ENCODE measurements at places on chromosomes 6 and 20.

DNA sequence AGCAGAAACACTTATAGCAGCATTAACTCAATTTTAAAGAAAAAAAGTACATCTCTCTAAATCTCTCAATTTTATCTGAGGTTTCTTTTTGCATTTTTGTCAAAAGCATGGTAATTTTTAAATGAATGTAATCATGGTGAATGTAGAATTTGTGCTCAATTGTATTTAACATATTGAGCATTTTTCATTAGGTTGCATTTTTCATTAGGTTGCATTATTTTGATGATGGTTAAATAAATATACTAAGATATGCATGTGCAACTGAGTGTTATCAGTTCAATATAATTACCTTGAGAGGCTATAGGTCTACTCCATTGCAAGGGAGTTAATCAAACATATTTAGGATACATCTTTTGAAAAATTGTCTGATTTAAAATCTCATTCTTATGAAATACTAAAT, 355.1 kb upstream of the SPTLC3 start:
- no peak for DNase-seq

GRCh38 chr6:154749341-154749740, 16.1 kb downstream of the SCAF8 start:
- DNase-seq = no peak

- peak; percentile 23 for DNase-seq
Measured at GRCh38 chr6:144482142-144482541, 197.0 kb downstream of the UTRN start.

GRCh38 chr6:13349811-13350506, 21.6 kb upstream of the TBC1D7 start:
- DNase-seq = no peak

DNA sequence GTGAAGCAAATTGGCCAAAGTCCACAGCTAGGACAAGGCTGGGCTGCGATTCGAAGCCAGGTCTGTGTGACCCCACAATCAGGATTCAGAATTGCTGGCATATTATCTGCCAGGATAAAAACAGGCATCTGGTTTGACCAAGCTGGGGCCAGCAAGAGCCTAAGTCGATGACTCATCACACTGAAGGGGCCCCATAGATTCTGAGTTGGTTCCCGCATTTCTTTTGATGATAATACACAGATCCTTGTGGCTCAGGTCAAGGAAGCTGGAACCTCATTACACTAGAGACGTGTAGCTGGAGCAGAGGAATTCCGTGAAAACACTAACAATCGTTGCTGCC, 6.5 kb downstream of the KCNB1 start:
- no peak for DNase-seq

DNA sequence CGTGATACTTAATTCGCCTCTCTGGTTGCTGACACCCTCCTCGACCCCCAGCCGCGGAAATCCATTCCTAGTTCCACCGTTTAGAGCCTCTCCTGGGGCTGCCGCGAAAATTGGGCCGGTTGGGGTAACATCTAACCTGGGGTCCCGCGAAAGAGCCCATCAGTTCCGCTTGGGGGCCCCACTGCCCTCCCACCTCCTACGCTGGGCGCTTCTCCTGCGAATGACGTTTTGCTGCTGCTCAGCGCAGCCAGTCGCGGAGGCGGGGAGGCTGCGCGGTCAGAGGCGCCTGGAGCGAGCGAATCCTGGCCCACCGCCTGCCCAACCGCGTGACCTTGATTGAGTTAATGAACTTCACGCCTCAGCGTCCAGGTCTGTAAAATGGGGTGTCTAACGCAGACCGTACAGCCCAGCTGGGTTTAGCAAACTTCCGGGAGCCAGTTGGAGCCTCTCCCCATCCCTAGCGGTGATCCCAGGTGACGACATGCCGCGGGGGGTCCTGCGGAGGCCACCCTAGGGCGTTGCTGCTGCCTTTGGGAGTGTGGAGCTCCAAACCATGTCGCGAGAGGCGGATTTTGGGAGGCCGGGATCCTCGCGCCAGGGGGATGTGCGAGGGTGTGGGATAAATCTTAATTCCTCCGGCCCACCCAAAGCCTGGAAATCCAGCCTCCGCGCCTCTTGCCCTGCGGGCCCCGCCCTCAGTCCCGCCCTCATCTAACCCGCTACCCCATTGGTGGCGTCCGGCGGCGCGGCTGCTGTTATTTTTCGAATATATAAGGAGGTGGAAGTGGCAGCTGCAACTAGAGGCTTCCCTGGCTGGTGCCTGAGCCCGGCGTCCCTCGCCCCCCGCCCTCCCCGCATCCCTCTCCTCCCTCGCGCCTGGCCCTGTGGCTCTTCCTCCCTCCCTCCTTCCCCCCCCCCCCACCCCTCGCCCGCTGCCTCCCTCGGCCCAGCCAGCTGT, at the start of gene CDC25B:
TSS of gene CDC25B (plus strand) at position 800 of the 958 bp plus-strand sequence. CDS start 222 bp downstream, outside the sequence.
- DNase-seq = peak; percentile 89

DNA sequence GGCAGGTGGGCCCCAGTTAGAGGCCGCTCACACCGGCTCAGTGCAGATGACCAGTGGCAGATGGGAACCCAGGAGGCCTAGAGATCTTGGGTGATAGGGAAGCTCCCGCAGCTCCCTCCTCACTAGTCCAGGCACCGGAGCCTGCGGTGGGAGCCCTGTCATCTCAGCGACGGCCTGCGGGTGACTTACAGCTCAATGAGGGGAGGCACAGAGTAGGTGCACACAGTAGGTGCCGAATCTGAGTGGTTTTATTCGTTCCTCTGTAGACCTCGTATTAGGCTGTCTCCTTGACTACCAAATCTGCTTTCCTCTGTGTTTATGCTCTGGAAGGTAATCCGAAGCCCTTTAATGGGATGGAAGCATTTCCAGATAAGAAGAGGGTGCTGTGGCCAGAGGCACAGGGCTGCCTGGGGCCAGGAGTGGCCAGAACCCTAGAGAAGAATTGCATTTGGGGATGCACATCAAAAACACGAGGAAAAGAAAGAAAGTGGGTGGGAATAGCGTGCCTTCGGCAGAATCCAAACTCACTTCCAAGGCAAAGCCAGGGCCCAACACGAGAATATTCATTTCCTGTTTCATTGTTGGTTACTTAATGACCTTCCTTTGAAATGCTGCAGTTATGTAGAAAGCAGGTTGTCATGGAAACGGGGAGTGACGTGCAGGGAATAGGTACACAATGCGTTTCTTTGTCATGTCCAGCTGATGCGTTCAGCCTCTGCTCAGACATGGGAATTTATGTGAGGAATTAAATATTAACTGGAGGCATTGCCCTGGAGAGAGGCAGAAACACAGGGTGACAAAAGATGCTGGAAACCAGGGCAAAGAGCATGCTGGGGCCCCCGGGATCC, 24.7 kb downstream of the MYT1 start:
- DNase-seq = no peak

GRCh38 chr6:72559555-72559954, 62.3 kb upstream of the KCNQ5 start:
- DNase-seq = no peak

DNA sequence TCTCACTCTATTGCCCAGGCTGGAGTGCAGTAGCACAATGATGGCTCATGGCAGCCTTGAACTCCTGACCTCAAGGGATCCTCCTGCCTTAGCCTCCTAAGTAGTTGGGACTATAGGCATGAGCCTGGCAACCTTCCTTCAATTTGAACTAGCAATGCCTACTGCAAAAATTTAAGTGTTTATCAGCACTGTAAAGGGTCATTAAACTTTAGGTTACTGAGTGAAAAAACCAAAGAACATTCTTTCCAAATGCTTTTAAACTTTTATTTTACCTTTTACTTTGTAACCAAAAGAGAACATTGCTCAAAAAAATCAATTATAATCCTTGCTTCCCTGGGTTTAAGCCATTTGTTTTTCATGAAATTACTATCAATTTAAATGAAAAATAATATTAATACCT, 101.0 kb upstream of the NHSL1 start:
- DNase-seq = no peak

GRCh38 chr6:151160929-151161757, 78.6 kb upstream of the AKAP12 start:
- no peak for DNase-seq

DNA sequence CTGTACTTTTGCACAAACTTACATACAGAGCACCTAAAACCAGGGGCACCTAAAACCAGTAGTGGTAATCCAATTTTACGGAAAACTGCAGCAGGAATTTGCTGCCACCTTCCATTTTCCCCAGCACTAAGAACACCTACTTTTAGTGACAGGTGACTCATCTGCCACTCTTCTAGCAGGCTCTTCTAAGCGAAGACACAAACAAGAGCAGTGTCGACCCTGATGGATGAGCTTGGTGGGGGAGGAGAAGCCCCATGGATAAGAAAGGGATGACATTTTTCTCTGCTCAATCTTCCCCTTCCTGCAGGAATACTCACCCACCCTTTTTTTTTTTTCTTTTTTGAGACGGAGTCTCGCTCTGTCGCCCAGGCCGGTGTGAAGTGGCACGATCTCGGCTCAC, 116.9 kb downstream of the GMPR start:
- DNase-seq = no peak

DNA sequence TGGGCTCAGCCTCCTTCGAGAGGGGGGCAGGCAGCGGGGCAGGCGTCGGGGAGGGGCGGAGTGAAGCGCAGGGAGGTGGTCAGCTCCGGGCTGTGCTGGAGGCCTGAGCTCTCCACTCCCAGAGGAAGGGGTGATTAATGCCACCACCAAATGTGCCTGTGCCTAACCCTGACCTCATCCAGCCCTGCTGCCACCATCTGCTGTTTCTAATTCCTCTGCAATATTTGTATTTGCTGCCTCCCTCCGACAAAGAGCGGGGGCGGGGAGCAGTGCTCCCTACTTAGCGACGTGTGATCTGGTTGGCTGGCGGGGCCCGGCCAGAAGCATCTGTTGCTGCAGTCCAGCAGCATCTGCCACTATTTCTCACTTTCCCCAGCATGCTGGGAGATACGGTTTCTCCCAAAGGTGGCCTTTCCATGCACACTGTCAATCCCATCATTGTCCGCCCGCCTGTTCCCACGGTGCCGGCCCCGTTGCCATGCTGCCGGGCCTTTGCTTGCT, 47.0 kb downstream of the DLL1 start:
- no peak for DNase-seq

- DNase-seq = no peak
Measured at GRCh38 chr20:35091816-35092523, 637 bp downstream of the TRPC4AP start.

DNA sequence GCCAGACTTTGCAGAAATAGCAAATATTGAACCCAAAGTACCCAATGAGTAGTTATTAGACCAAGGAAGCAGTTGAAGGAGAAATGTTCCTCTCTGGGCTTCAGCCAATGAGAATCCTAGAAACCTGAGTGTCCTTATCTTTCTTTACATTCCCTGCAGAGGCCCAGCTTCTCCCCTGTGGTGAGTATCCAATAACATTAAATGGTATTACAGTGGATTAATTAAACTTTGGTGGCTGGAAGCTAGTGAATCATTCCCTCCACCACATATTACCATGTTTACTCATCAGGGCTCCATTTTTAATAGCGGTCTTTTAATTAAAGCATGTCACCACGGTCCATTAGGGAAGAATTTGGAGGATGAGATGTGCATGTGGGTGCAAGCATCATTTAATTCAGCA, 74.0 kb downstream of the UNC5CL start:
- DNase-seq = no peak

DNA sequence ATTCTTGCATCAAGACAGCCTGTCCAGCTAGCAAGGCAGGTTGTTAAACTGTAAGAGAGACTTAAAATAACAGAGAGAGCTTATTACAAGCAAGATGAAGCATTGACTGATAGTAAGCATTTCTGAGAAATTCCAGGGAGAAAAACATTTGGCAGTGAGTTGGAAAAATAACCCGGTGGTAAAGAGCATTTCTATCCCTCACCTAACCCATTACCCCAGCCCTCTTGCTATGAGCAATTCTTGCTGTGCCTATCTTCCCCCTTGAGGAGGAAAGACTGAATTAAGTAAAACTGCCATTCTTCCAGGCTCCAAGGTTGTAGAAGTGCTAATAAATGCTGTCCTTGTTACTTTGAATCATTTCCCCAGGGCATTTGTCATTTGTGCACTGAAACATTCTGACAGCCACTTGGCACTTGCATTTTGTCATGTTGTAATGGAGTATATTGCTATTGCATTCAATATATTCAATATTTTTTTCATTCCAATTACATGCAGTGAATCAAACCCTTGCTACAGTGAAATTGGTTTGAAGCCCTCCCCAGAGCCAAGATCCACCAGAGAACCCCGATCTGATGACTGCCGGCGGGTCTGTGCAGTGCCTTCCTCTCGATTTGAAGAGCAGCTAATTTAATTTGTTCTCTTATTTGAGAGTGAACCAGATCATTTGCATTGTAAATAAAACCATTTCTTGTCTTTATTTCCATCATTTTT, 291.1 kb downstream of the HIVEP2 start:
- no peak for DNase-seq

DNA sequence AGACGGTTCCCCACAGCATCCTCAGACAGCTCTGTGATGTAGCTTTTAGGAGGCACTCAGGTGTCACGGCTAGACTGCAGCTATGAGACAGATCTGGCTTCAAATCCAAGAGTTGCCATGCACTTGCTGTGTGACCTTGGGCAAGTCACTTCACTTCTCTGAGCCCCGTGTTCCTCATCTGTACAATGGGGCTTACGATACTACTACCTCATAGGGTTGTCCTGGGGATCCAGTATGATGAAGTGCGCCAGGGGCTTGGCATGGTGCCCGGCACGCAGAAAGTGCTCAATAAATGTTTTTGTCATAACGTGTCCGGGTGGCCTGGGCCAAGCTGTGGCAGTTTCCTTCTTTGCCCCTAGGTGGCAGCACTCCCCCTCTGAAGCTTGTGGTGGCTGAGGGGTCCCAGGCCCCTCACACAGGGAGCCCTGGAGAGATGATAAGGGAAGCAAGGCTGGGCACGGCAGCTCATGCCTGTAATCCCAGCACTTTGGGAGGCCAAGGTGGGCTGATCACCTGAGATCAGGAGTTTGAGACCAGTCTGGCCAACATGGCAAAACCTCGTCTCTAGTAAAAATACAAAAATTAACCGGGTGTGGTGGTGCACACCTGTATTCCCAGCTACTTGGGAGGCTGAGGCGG, 19.1 kb upstream of the CHMP4B start:
- DNase-seq = no peak

- DNase-seq = no peak
Measured at GRCh38 chr6:115896538-115897129, 164.1 kb downstream of the FRK start.

- no peak for DNase-seq
Measured at GRCh38 chr6:111573131-111573883, 32.4 kb downstream of the TRAF3IP2 start.

- DNase-seq = no peak
Measured at GRCh38 chr6:28635547-28636158, 110.0 kb downstream of the GPX5 start.

- DNase-seq = no peak
Measured at GRCh38 chr6:148169706-148170105, 172.9 kb upstream of the SASH1 start.

- DNase-seq = no peak
Measured at GRCh38 chr6:7644417-7644816, 54.4 kb downstream of the SNRNP48 start.

DNA sequence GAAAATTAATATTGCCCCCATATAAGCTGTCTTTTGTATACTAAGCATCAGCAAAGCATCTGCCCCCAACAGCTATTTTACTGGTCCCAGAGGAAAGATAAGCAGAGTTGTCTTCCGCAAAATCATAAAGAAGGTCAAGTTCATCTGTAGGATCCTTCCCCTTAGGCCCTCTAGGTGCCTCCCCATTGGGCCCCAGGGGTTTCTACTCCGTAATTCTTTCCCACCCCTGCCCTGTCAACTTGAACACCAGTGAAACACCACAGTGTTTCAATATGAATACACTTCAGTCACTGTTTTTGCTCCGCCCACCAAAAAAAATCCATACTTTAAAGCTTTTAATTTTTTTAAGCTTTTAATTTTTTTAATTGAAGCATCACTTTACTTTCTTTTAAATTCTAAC, 159.2 kb downstream of the ATXN1 start:
- DNase-seq = no peak

GRCh38 chr6:25008707-25009392, 73.1 kb upstream of the RIPOR2 start:
- no peak for DNase-seq

Data from H54 (cell line).